ENCODE measurements at places on chromosomes 16 and 17.
A peak's percentile ranks its signal among the peaks of the same experiment; 100 is the strongest.

DNA sequence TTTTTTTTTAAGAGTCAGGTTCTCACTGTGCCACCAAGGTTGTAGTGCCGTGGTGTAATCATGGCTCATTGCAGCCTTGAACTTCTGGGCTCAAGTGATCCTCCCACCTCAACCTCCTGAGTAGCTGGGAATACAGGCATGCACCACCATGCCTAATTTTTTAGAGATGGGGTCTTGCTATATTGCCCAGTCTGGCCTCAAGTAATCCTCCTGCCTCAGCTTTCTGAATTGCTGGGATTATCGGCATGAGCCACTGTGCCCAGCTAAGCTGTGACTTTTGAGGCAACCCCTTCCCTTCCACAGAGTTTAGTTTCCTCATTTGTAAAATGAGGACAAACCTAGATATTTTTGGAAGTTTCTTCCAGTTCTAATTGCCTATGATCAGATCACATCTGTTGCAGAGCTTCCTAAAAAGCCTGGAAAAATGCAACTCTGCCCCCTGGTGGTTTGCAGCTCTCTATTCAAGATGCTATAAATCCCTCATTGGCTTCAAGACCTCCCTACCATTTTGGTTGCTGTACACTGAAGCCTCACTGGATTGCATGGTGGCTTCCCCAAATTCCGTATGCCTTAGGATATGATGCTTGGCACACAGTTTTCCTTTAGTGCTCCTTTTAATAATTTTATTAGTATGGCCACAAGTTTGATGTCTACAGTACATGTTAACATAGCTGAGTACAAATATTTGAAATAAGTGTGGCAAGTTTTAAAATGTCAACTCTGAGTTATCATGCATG is 19.3 kb downstream of the GDE1 start:
- DNase-seq, result peak; percentile 79

DNA sequence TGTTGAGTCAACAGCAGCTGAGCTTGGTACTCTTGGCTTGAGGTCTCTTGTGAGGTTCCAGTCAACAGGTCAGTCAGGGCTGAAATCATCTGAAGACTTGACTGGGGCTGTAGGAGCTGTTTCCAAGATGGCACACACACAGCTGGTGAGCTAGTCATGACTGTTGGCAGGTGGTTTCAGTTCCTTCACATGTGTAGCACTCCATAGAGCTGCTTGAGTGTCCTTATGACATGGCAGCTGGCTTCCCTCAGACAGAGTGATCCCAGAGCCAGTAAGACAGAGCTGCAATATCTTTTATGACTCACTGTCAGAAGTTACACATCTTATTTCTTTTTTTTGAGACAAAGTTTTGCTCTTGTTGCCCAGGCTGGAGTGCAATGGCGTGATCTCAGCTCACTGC is 19.5 kb upstream of the GAS7 start:
- no peak for DNase-seq

DNA sequence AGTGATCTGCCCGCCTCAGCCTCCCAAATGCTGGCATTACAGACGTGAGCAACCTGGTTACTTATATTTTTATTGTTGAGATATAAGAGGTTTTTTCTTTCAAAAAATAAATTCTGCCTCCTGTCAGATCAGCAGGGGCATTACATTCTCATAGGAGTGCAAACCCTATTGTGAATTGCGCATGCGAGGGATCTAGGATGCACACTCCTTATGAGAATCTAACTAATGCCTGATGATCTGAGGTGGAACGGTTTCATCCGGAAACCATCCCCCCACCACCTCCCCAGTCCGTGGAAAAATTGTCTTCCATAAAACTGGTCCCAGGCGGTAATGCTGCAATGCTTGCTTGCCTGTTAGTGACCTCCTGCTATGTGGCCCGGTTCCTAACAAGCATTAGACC is 7.5 kb upstream of the CNEP1R1 start:
- no peak for DNase-seq

DNA sequence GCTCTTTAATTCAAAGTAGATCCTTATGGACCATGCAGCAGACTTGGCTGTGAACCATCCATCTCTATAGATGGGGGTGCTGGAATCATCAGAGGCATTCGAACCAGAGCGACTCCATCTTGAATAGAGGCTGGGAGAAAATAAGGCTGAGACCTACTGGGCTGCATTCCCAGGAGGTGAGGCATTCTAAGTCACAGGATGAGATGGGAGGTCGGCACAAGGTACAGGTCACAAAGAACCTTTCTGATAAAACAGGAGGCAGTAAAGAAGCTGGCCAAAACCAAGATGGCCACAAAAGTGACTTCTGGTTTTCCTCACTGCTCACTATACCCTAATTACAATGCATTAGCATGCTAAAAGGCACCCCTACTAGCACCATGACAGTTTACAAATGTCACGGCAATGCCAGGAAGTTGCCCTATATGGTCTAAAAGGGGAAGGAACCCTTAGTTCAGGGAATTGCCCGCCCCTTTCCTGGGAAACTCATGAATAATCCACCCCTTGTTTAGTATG is 89.2 kb upstream of the BRD7 start:
- no peak for DNase-seq

GRCh38 chr16:2284001-2284770 is 16.3 kb upstream of the RNPS1 start:
- no peak for DNase-seq

DNA sequence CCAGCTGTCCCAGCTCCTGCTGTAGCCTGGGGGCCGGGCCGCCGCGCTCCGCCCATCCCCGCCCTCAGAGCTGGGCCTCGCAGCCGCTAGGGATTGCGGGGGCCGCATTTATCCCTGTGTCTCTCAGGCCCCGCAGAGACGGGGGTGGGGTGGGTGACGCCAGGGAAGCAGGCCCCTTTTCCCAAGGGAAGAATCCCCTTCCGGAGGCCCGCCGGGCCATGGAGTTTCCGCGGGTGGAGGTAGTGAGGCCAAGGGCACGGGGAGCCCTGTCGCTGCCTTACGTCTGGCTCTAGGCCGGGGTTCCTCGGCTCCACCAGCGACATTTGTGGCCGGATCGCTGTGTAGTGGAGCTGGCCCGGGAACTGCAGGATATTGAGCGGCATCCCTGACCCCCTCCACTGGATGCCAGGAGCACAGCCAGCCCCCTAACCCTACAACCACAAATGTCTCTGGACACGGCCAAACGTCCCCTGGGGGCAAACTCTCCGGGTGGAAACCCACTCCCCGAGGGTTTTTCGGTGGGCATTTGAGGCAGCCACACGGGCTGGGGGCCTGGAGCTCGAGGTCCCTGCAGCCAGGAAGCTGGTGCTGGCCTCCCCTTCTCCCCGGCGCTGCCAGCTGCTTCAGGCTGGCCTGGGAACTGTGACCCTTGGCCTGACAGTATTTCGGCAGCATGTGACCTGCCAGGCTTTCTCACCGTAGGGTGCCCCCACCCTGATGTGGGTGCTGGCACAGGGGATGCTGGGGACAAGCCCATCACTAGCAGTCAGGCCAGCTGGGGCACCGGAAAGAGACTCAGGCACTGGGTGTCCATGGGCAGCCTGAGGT is 12.0 kb upstream of the CD300A start:
- DNase-seq, result no peak

DNA sequence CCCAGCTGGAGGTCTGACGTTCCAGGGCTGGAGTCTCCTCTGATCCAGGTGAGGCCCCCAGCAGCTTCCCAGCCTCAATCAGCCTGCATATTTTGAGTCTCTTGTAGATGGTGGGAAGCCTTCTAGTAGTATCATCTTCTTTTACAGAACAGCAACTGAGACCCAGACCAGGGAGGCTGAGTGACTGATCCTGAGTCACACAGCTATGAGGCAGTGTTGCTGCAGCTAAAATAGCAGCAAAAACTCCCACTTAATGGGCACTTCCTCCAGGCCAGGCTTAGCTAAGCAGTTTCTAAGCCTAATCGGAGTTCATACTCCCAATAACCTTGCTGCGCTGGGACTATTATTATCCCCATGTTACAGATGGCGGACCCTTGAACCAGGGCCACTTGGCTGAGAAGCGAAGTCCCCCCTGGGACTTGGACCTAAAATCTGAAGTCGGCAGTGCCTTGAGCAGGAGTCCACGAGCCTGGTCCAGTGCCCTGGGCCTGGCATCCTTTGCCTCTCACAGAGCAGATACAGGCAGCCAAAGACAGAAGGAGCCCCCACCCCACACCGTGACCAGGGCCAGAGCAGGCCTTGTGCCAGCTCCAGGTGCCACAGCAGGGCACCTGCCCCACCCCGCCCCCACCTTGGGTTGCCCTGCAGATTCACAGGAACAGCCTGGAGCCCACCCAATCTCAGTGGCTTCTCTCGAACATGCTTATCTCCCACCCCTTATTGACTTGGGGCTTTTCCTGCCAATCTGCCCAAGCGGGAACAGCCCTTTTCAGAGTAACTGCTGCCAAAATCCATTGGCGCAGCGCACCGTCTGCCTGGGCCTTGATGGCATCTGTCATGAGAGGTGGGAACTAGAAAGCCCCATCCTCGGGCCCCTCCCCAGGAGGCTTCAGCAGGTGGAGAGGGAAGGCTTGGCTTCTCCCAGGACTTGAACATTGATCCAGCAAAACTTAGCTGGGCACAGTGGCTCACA is 65.1 kb downstream of the SOCS1 start:
- no peak for DNase-seq

- no peak for DNase-seq
Observed at GRCh38 chr16:88541831-88542616, 28.2 kb upstream of the ZC3H18 start.
